Stimulated activated CD4-positive, alpha-beta T cell treated with anti-CD3 and anti-CD28 coated beads, TNF-alpha, amount 100 ng/mL, for 24 hours (primary cell): ENCODE measurements at places on chromosomes 13 and 19.

DNA sequence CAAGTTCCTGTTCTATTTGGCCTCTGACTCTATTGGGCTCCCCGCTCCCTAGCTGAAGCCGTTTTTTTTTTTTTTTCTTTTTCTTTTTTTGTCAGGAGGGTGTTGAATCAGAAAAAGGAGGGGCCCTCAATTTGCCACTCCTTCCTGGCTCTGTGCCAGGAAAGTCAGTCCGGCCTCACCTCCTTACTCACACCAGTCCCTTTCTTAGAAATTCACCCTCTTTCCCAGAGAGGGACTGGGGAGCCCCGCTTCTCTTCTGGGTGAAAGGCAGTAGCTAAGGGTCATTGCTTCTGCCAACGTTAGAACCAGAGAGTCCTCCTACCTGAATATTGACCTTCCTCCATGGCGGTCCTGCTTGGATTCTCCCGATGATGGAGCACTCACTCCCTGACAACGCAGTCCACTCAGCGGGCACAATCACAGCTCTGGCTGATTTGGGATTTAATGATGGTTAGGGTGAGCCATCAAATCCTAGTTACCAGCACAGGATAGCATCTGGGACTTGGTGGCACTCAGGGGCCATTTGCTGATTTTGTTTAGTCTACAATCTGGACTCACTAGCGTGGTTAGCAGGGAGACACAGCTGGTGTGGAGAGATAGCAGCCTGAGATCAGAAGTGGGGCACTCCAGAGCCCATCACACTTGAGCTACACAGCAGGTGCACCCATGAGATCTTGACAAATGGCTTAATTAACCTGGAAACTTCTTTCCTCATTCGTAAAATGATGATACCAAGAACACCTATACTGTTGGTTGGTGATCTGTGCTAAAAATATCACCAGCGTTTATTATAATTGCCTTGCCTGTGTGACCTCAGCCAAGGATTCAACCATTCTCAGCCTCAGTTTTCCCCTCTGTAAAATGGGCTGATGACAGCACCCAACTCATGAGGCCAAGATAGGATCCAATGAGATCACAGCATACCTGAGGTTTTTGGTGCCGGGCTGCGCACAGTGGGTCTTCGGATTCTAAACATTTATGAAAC, 2.2 kb downstream of the FCER2 start:
- DNase-seq, result no peak

DNA sequence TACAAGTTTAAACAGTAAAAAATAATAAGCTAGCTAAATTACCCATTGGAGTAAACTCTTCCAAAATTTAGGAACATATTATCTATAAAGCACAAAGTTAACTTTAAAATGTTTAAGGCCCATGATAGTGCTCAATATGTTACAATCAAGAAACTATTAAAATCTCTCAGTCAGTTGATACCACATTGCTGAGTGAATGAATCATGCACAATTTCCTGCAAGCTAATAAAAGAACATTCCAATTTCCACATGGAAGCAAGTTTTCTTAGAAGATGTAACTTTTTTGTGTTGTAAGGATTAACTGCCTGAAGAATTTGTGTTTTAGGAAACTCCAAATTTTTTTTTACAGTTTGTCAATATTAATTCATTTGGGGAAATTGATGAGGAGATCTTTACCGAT, 666.6 kb downstream of the SLITRK1 start:
- DNase-seq, result no peak

DNA sequence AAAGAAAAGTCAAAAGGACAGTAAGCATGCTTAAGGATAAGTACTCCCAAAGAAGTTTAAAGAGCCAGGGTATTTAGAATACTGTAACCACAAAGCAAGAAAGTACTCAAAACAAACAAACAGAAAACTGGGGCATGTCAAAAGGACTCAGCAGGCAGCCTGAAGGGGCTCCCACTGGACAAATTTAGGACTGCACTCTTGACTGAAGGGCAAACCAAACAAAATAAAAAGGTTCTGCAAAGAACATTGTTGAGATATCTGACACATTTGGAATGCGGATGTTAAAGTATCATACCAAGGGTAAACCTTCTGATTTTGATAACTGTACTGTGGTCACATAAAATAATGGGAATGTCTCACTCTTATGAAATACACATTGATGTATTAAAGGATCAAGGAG, 157.4 kb downstream of the TNFSF13B start:
- DNase-seq, result no peak

DNA sequence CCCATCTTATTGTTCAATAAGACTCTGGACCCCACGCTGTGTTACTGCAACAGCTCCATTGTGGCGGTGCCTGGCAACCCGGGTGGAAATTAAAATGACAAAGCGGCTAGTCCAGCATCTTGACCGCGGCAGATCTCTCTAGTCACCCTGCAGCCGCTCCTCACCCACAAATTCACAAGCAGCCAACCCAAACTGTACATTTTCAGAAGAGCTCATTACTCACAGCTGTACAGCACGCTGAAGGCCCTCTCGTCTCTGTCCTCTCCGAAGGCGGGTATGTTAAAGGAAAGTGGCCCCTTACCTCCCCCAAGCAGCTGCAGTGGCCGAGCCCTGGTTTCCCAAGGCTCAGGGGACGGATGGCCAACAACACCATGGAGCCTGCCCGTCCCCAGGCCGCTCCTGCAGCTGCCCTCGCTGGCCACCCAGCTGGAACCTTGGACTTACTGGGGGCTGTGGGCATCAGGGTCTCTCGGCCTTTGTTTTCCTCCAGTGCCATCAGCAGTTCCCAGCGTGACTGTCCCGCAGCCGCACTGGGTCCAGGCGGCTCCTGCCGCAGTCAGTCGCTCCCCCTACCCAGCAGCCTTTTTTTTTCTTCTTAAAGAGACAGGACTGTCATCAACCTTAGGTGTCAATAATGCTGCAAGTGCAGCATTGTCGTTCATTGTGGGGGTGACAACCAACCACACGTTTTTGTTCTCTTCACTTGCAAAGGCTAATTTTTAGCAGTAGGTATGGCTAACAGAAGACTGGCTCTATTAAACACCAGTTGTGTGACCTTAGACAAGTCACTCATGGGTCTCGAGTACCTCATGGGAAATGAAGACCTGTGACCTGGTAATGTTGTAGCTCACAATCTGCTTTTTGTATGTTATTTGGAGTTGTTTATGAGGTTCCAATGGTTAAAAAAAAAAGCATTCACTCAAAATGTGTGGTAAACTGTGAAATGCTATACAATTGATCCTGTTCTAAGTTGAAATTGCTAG, at the start of gene SACS:
Gene SACS (minus strand): TSS at position 532 of the 983 bp plus-strand sequence. CDS start 22,463 bp downstream, outside the sequence.
- DNase-seq, result no peak

DNA sequence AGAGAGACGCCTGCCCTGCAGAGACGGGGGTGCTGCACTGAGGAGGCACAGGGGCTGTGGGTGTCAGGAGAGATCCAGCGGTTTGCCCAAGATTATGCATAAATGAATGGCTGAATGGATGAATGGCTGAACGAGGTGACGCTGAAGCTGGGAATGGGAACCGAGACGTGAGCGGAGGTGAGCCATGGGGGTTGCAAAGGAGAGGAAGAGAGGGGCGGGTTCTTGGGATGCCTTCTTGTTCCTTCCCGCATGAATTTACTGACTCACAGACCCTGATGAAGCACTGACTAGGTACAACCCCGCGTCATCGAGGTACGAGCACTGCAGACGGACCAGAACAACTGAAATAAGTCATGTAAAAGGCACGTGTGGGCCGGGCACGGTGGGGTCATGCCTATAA, 16.7 kb downstream of the DCAF15 start:
- no peak for DNase-seq

DNA sequence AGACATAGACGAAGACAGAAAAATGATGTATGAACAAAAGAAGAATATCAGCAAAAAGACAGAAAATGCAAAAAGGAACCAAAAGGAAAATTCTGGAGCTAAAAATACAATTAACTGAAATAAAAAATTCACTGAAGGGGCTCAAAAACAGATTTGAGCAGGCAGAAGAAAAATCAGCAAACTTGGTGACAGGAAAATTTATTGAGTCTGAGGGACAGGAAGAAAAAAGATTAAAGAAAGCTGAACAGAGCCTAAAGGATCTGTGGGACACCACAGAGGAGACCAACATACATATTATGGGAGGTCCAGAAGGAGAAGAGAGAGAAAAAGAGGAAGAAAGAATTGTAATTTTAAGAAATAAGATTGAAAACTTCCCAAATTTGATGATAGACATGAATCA, 7.4 kb upstream of the LSR start:
- no peak for DNase-seq

GRCh38 chr13:21137696-21138095, 38.7 kb downstream of the SKA3 start:
- no peak for DNase-seq

- no peak for DNase-seq
These were observed 1.5 kb downstream of the ZNF101 start for GRCh38 chr19:19670070-19670551.

DNA sequence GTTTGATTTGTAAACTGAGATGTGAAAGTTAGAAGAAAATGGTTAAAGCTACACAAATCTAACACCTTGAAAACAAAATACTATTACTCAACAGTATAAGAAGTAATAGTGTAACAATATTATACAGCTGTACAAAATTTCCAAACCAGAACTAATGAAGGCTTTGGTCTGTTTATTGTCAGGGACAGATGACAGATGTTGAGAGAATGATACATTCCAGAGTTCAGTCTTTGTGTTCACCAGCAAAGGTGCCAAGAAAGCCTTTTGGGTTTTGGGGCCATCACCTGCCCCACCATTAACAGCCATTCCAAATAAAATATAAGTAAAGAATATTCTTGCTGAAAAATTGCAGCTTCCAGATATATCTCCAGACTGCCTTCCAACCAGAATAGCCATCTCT, 439.3 kb downstream of the PCDH20 start:
- no peak for DNase-seq

GRCh38 chr19:35460608-35461007, 12.6 kb downstream of the FFAR2 start:
- DNase-seq, result no peak

DNA sequence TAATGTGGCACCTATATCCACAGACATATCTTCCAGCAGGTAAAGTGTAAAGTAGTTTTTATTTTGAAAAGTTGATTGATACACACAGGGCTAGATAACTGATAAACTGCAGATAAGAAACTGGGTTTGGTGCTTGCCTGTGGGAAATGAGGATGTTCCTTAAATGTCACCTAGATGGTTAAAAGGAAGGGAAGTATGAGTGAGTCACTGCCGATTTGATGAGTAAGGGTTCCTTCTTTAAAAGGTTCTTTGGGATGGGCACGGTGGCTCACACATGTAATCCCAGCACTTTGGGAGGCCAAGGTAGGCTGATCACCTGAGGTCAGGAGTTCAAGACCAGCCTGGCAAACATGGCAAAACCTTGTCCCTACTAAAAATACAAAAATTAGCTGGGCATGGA, 73.8 kb upstream of the FRY start:
- no peak for DNase-seq

- DNase-seq, result no peak
These were observed 48.8 kb upstream of the INTS6 start for GRCh38 chr13:51501592-51502152.

- no peak for DNase-seq
These were observed 60.7 kb upstream of the GPR183 start for GRCh38 chr13:99367663-99368448.

DNA sequence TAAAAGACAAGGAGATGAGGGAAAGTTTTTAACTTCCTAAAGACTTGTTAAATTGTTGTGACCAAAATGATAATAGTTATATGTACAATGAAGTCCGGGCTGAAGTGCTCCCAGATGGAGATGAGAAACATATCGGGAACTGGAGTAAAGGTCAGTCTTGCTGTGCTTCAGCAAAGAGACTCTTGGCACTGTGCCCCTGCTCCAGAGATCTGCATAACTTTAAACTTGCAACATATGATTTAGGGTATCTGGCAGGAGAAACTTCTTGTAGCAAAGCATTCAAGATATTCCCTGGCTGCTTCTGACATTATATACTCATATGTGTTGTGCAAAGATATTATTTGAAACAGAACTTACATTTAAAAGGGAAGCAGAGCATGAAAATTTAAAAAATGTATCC, 786.6 kb upstream of the SLITRK6 start:
- no peak for DNase-seq

GRCh38 chr19:29507081-29507860, 18.5 kb upstream of the VSTM2B start:
- no peak for DNase-seq

- no peak for DNase-seq
These were observed 6.8 kb downstream of the ATP13A1 start for GRCh38 chr19:19656451-19657396.

DNA sequence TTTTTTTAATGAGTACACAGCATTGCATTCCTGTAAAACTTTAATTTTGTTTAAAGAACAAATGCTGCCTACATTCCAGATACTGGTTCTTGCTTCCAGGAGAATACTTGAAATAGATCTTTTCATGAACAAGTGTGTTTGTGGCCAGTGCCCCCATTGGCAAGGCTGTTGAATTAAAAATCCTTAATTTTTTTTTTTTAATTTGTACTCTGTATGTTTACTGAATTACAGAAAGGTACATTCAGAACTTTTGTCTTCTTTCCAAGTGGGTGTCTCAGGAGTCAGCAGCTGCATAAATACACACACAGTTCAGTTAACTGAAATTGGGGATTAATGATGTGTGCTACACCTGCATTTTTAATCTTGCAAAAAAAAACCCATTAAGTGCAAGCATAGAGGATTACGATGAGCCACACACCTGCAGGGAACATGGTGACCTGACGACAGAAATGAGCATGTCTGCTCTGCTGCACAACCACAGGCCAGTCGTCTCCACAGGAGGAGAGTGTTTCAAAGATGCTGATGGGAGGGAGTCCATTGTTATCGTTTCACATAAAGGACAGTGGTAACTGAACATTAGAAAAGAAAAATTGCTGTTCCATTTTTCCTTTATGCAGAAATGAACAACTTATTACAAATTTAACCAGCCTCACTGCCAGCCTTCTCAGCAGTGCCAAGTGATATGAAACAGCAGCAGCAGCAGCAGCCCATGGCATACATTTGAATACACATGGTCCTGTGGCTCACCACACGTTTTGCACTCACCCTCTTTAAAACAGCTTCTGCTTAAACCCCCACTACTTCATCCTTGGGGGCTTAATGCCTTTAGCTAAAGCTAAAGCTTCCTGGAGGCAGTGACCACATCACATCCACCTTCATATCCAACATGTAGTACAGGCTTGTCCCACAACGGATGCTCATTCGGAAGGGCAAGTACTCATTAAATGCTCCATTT, 72.3 kb upstream of the RFC3 start:
- DNase-seq, result no peak

DNA sequence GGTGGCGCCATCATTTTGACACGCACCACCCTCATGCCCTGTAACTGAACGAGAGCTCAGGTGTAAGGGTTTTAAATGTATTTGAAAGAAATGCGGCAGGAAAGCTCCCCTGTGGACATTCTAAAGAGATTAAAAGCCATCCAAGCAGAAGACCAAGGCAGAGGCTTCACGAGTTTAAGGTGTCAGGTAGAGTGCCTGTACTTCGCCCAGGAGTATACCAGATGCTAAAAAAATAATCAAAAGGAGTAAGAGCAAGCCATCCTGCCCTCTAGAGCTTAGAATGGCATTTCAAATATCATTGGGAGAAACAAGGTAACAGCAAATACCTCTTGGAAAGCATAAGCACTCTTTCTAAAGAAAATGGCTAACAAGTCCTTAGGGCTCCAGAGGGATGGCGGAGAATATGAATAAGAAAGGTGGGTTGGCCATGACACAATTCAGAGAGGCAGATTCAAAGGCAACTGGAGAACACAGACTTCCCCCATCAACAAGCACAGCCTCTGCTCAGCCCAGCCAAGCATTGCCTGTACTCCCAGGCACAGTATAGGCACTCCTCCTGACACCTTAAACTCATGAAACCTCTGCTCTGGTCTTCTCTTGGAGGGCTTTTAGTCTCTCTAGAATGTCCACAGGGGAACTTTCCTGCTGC, 447.6 kb downstream of the SUCLA2 start:
- no peak for DNase-seq

GRCh38 chr19:10043286-10043927, 30.1 kb downstream of the RDH8 start:
- DNase-seq, result no peak

GRCh38 chr19:46269101-46269500, 27.7 kb upstream of the HIF3A start:
- no peak for DNase-seq
